ENCODE measurements at places on chromosomes 5 and 9.

- peaks cover 14% of the 10 kb centered on the region for H3K4me1 ChIP-seq
- no peak overlapping the region for H3K4me3 ChIP-seq
- H3K36me3 ChIP-seq: no peaks in the 10 kb centered on the region
- H3K27ac ChIP-seq: no peak overlapping the region
Measured at GRCh38 chr9:133063500-133064231, 1.9 kb downstream of the CEL start.

GRCh38 chr9:106861640-106862109, 1.3 kb upstream of the ZNF462 start:
- H3K27me3 ChIP-seq: no peaks in the 10 kb centered on the region
- H3K4me3 ChIP-seq: peak overlapping the region; percentile 81
- DNase-seq: no peak
- H3K27ac ChIP-seq: peak overlapping the region; percentile 91
- H3K4me1 ChIP-seq: peaks cover 7% of the 10 kb centered on the region
- H3K36me3 ChIP-seq: no peaks in the 10 kb centered on the region

GRCh38 chr5:92659246-92659645, 921.8 kb downstream of the NR2F1-AS1 start:
- no peaks in the 10 kb centered on the region for H3K27me3 ChIP-seq
- H3K27ac ChIP-seq: no peak overlapping the region
- H3K4me1 ChIP-seq: no peaks in the 10 kb centered on the region
- no peak overlapping the region for H3K4me3 ChIP-seq

- no peak overlapping the region for H3K4me3 ChIP-seq
- no peak overlapping the region for H3K27ac ChIP-seq
- no peaks in the 10 kb centered on the region for H3K4me1 ChIP-seq
- peaks cover 8% of the 10 kb centered on the region for H3K36me3 ChIP-seq
- no peaks in the 10 kb centered on the region for H3K27me3 ChIP-seq
Measured at GRCh38 chr5:123000731-123001130, 35.8 kb downstream of the PPIC start.

- DNase-seq: peak; percentile 15
- no peak overlapping the region for H3K27ac ChIP-seq
- H3K27me3 ChIP-seq: no peaks in the 10 kb centered on the region
- H3K36me3 ChIP-seq: no peaks in the 10 kb centered on the region
Measured at GRCh38 chr5:1636981-1637638, 113.3 kb upstream of the LPCAT1 start.

- H3K27me3 ChIP-seq: no peaks in the 10 kb centered on the region
- no peaks in the 10 kb centered on the region for H3K4me1 ChIP-seq
- DNase-seq: no peak
- H3K27ac ChIP-seq: no peak overlapping the region
- H3K36me3 ChIP-seq: no peaks in the 10 kb centered on the region
- H3K4me3 ChIP-seq: no peak overlapping the region
Measured at GRCh38 chr5:139839918-139840317, 44.3 kb downstream of the PSD2 start.

DNA sequence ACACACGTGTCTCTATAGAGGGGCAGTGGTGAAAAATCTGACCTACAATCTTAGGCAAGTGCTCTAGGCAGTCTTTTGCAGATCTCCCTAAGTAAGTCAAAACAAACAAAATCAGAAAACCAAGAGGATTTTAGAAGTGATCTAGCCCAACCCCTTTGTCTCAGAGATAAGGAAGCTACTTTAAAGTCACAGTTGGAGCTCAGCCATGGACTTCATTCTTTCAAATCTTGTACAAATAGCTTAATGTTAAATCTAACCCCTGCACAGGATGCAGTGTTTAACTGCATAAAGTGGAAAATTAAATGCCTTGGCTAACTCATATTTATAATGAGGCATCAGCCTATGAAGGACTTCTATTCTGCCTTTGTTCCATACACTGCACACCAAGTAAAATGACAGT, 135.1 kb upstream of the RFX3 start:
- no peaks in the 10 kb centered on the region for H3K27me3 ChIP-seq
- no peak for DNase-seq
- no peak overlapping the region for H3K27ac ChIP-seq
- H3K4me3 ChIP-seq: no peak overlapping the region

DNA sequence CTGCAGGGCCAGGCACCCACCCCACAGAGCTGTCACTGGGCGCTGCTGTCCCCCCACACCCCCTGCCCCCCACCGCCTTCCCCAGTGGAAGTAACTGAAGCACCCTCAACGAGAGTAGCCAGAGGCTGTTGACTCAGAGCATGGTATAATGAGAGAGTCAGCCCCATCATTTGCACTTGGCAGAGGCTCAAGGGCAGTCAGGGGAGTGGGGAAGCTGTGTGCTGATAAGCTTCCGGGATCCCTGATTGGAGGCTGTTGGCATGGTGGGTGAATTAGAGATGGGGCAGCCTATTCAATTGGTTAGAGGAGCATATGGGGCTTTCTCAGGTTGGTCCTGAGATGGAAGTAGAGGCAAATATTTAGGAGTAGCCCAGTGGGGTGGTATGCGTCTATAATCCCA, 77.1 kb upstream of the GOLM1 start:
- H3K36me3 ChIP-seq: no peaks in the 10 kb centered on the region
- H3K4me1 ChIP-seq: no peaks in the 10 kb centered on the region
- H3K27ac ChIP-seq: no peak overlapping the region
- no peak for DNase-seq
- H3K27me3 ChIP-seq: no peaks in the 10 kb centered on the region
